Stimulated activated naive CD4-positive, alpha-beta T cell treated with Interleukin-2 at 50 U/mL for 16 hours (primary cell): ENCODE measurements at places on chromosomes 2 and 18.

DNA sequence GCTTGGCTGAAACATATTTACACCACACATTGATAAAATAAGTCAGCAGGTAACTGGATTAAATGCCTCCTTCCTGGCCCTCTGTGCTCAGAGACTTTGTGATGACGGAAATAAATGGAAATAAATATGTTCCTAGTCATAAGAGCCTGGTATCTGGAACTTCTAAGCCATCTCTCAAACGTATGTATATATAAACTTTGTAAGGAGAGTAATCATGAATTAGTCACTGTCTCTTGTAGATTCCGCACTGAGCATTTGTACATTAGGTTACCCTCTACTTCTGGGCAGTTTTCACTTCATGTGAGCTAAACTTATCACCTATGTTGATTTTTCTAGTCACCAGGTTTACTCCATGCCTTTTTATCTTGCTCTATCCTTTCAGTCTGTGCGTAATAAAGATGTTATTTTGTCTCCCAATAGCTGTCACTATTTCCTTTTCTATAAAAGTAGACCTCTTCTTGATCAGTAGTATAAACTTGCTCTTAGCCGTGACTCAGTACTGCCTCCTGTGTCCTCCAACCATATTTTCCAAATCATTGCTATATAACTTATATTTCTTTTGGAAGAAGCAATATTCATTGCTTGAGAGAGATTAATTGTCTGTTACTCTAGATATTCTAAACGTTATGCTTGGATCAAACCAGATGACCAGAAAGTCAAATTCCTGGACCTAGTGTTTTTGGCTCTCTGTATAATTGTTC, 53.2 kb downstream of the FEZ2 start:
- DNase-seq = no peak

DNA sequence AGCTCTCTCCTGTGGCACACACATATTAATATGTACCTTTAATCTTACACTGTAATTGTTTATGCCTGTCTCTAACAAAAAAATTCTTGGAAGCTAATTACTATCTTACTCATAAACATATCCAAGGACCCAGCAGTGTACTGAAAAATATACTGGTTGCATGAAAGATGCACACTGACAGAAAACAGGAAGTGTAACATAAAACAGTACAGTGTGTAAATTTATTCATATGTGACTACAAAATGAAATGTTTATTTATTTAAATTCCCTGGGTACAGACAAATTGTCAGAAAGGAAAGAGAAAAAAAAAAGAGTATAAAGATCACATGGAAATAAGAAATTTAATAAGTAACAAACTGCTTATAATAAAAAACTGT, 28.5 kb downstream of the TMEM131 start:
- DNase-seq = no peak

- no peak for DNase-seq
Measured at GRCh38 chr2:120919771-120920453, 184.2 kb downstream of the GLI2 start.

- no peak for DNase-seq
Measured at GRCh38 chr18:23563377-23564043, 22.8 kb downstream of the NPC1 start.

DNA sequence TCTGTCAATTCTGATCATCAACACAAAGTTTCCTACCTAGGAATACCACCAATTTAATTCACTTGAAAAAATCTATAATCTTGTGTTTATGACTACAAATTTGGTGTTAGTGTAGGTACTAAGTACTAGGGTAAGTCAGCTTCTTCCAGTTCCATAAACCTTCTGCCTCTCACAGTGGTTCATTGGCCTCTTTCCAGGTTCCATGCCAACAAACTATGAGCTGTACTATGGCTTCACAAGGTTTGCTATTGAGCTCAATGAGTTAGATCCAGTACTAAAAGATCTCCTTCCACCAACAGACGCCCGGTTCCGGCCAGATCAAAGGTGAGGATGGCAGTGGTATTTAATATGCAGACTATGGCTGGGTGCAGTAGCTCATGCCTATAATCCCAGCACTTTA, 58.8 kb downstream of the PRKRA start:
- DNase-seq = no peak

GRCh38 chr2:88538362-88538917, 85.9 kb upstream of the FOXI3 start:
- no peak for DNase-seq

DNA sequence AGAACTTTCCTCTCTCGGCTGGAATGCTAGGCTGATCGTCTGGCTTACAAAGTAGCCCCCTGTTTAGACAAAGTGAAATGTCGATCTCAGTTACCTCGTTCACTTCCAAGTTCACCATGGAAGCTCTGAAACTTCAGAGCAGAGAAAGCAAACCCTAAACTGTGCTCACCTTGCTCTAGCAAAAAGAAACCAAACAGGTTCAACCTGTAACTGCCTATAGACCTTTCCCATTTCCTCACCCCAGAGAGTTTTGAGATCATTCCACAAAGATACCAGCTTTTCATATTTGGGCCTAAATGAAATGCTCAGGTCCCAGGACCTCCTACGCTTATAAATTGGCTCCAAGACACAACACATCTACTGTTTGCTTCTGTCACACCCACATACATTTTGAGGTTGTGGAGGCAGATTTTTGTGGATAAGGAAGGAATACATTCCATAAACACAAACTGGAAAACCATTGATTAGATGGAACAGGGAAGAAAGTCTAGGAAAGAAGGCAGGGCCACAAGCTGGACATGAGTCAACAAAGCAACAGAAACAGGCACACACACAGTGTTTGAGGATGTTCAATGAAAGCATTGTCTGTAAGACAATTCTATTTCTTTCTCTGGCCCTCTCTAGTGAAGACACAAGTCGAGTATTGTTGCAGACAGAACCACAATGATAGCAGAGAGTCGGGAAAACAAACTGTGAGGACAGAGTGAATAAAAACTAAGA, 52.8 kb upstream of the TGIF1 start:
- DNase-seq = no peak

- DNase-seq = no peak
Measured at GRCh38 chr18:63890237-63890949, 2.9 kb downstream of the SERPINB2 start.

DNA sequence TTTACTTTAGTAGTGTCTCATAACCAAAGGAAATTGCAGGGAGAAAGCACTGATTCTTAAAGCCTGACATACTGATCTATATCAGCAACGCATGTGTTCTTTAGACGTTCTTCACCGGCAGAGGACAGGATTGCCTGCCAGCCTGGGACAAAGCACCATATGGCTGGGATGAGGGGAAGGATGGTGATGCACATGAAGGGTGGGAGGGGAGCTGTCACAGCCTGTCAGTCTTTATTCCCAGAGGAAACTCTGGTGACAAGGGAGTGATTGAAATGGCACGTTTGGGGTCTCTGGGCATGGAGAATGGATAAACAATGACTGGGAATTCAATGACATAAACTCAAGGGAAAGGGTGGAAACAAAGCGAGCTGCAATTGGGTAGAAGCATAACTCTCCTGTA, 808.1 kb downstream of the DCC start:
- DNase-seq = no peak

DNA sequence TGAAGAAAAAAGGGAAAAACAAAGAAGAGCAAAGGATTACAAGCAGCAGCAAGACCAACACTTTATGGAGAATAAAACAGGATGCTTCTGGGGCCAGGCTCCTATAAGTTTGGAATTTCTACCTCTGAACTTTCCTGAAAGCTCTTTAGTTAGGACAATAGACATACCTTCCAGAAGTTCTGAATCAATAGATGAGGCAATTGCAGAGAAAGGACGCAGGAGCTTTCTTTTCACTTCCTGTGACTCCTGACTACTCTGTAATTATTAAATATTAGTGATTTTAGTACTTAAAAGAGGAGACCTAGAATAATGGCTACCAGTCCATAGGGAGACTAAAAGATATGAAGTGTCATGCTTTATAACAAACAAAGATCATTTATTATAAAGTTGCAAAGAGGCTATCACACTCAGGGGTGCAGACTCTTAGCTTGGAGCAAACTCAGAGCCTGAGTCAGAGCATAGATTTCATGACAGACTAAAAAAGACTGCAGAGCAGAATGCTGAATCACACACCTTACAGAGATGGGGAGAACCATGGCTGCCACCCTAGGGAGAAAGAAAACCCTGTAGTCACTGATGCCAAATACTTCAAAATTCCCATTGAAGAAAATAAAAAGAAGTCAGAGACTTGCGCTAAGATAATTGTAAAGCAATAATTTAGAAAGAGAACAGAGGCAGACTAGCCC, 52.5 kb upstream of the FAM136A start:
- no peak for DNase-seq

DNA sequence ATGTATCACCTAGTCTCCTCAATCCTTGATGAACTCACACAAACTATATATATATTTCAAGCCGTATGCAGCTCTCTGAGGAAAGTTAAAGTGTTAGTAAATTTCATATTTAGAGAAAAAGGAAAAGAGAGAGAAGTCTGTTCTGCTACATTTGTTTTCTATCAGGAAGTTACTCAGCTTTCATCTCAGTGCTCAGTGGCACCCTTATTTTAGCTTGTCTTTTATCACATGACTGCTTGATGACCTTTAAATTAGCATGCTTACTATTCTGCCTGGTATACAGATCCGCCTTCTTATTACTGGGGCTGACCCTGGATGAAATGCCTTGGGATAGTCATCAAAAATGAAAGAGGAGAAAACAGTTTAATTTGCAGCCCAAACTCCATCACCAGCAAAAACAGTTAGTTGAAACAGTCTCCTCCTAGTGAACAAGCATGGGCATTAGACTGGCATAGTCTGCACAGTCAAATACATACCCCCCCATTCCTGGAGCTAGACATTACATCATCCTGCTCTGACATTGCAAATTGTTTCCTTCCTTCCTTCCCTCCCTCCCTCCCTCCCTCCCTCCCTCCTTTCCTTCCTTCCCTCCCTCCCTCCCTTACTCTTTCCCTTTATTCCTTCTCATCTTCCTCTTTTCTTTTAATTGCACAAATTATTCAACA, 215.7 kb downstream of the TMEM182 start:
- DNase-seq = no peak

GRCh38 chr2:22481486-22482259, 903.3 kb upstream of the KLHL29 start:
- DNase-seq = no peak
